CD4-positive, alpha-beta memory T cell (primary cell): ENCODE measurements at places on chromosomes 7 and 10. TPM values are rescaled to one million over a fixed set of nuclear protein-coding genes. Genes with fewer than 3 reads are reported as not detected.
A peak's percentile ranks its signal among the peaks of the same experiment; 100 is the strongest.

The ADRA2A gene
- total RNA-seq: not detected

DNA sequence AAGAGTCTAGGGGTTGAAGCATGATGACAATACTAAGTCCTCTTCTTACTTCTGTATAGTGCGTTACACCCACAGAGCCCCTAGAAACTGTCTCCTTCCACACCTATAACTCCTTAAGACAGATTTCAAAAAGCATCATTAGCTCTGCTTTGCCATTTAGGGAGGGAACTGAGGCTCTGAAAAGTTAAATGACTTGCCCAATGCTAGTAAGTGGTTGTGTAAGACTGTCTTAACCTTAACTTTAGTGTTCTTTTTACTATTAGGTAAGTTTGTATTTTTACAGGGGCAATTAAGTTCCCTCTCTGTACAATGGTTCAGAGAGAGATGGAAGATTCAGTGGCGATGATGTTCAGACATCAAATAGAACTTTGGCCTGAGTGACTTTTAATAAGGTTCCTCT is 72.7 kb upstream of the ASAH2 start:
- no peak for DNase-seq

DNA sequence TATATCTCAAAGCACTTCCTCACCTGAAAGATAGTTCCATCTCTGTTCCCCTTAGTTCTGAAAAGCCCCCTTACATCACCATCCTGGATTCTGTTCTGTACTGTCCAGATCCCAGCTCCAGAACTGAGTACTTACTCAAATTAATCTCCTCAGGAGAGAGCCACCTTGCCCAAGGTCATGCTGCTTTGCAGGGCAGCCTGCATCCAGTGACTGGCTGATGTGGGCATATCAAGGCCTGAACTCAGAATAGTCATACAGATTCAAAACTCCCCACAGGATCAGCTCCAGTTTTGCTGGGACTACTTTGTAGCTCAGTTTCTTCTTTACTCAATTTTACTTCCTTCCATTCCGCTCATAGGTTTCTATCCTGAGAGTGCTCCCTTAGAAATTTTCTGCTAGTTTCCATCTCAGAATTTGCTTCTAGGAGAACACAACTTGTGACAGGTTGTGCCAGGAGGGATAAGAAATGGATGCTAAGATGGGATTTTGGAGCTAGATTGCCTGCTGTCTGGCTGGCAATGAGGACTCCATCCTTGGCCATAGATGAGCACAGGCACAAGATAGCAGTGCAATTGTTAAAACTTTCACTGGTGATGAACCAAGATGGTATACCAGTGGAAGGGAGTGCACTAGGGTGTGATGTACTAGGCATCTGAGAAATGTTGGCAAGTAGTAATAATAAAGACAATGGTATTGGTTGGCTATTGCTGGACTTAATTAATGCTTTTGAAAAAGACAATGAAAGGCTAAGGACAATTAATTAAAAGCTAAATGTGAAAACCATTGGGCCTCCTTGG is 17.3 kb downstream of the SRGN start:
- no peak for DNase-seq

- no peak for DNase-seq
These were observed 147.9 kb downstream of the DNAH11 start for GRCh38 chr7:21690705-21691104.

DNA sequence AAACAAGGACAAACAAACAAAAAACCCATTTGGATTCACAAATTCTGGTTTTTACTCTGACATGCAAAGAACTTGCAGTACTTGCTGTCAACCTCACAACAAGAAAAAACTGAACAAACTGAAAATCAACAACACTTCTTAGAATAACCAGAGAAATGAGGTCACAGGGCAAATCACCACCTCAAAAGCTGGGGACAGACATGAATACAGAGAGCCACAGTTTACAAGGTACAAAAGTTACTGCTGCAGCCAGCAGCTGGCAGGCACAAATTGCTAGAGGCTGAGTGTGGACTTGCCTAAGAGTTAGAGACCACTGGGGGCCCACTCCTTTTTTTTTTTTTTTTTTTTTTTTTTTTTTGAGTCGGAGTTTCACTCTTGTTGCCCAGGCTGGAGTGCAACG is 15.0 kb upstream of the RNF32 start:
- peak; percentile 44 for DNase-seq

GRCh38 chr10:13637303-13637856 is 50.6 kb downstream of the PRPF18 start:
- no peak for DNase-seq

DNA sequence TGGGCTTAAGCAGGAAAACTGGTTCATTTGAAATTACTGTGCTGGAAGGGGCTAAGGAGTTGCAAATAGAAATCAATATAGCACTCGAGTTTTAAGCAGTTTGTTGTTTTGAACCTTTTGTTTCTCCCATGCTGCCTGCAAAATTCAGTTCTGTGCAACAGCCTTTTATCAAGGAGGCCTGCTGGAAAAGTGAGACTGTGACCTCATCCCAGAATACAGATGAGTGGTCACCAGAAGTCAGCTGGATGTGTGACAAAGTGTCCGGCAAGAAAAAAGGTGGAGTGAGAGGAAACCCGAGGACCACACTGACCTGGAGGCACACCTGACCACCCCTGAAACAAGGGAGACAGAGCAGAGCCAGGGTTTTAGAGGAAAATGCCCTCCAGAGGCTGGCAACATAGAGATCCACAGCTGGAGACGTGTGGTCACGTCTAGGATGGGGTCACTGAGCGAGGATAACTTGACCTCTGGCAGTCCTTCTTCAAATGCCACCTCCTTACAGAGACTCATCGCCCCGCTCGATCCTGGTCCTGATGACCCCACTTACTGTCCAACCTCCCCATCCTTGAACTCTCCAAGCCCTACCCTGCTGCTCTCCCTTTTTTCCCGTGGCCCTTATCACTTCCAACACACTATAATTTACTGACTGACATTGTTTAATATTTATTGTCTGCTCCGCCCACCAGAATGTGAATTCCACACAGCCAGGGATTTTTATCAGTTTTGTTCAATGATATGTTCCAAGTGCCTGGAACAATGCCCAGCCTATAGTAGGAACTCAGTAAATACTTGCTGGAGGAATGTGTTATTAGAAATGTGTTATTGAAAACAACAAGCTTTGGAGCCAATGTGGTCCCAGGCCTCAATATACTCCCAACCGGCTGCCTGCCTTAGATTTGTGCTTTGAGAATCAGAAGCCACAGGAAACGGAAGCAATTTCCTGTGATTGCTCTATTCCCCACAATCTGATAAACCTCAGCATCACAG is 243.8 kb downstream of the GLI3 start:
- no peak for DNase-seq

GRCh38 chr7:129828989-129829736 is 123.6 kb downstream of the UBE2H start:
- no peak for DNase-seq
